ENCODE measurements at places on chromosomes 1 and 21.

DNA sequence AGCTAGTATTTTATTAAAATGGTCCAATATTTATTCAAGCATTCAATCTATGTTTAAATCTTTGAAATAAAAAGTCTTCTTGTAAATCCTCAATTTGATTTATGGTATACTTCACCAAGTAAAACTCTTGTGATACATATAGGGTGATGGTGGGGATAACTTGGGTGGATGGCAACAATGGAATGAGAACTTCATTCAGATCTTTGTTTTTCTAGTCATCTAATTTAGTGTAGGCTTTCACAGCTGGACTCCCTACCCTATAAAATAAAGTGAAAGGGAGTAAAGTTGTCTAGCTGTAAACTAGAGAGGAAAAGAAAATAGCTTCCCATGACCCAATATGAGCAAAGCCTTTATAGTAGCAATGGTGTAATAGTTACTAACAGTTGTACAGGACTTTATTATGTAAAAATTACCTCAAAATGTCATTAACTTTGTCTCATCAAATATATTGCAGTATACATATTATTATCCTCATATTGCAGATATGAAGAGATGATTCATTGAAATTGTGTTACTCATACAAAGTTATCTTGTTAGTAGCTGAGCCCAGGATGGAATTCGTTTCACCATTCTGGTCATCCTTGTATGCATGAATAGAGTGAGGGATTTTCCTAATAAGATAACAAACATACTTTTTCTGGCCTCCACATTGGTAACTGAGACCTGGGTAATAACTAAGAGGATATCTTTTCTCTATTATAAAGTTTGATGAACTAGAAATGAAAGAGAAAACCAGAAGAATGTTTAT lies 1377.7 kb upstream of the ADGRL4 start:
- no peak for DNase-seq

DNA sequence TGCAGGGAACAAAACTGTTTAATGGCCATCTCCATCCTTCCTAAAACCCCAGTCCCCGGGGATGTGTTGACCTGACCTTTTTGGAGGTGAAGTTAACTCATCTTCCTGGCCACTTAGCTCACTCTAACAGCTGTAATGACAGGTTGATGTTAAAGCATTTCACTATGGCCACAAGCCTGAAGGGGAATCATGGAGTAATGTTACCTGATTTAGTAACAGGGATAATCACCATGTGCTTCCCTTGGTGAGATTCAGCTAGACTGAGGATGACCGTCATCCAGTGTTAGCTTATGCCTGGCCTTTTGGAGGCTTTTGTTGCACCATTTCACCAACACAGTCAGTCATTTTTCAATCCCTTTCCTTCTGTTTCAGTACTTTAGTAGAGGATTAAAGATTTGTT lies 64.3 kb upstream of the RAVER2 start:
- no peak for DNase-seq

DNA sequence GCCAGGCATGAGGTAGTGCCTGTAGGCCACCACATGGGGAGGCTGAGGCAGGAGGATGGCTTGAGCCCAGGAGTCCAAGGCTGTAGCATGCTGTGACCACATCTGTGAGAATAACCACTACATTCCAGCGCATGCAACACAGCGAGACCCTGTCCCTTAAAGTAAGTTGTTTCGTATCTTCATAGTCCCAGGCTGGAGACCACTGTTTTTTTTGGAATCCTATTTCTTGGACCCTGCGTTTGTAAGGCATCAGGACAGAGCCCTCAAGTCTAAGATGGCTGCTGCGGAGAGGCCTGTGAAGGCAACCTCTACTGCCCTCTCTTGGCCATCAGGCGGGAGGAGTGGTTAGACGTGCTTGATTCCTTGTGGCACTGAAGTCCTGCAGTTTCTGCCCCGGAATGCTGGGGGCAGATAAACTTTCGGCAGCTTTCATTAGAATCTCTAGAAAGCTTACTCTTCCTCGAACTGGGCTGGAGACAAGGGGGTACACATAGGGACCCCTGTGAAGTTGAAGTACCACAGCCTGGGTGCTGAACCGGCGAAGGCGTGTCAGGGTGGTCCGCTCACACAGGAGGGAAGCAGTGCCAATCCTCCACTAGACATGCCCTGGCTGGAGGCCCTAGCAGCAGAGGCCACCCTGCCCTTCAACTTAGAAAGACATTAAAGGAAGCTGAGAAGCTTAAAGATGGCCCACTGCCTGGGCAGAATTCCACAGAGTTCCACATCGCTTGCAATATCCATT lies 36.6 kb downstream of the RABIF start:
- peak; percentile 41 for DNase-seq

DNA sequence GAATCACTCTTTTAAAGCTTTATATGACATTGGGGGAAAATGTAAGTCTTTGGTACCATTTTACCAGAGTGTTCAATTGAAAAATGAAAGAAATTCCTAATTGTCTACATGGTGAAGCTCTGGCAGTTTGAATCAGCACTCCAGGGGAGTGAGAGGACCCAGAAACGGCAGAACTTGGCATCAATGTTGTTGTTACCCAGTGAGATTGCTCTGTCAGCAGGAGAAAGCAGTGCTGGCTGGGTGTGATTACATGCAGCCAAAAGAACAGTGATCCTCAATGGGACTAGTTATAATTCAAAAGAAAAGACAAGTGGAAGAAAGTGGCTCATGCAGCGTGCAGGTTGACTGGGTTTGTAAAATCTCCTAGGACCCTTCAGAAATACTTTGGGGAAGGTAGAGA lies 206.4 kb downstream of the PTPRC start:
- DNase-seq, result no peak

- DNase-seq, result no peak
Measured at GRCh38 chr1:64929221-64929620, 37.1 kb downstream of the JAK1 start.

GRCh38 chr1:20511518-20512428 lies 3.8 kb upstream of the MUL1 start:
- DNase-seq, result no peak

- no peak for DNase-seq
Measured at GRCh38 chr1:210228158-210228557, 4.4 kb upstream of the SERTAD4 start.

- no peak for DNase-seq
Measured at GRCh38 chr1:98565951-98566350, 95.6 kb upstream of the SNX7 start.
